ENCODE measurements at places on chromosomes 3 and 15.
A peak's percentile ranks its signal among the peaks of the same experiment; 100 is the strongest.

DNA sequence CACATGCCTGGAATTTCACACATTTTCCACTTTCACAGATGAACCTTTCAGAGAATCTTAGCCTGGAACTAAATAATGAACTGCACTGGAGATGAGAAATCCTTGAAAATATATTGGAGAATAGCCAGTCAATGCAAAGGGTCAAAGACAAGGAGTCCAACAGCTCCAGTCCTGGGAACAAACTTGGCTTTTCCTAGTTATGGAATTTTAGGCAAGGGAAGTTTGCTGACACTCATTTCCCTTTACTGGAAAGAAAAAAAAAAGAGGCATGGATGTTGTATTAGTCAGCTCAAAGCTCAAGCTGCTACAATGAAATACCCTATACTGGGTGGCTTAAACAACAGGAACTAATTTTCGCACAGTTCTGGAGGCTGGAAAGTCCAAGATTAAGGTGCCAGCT is 690.8 kb upstream of the ARPP21 start:
- no peak for DNase-seq

DNA sequence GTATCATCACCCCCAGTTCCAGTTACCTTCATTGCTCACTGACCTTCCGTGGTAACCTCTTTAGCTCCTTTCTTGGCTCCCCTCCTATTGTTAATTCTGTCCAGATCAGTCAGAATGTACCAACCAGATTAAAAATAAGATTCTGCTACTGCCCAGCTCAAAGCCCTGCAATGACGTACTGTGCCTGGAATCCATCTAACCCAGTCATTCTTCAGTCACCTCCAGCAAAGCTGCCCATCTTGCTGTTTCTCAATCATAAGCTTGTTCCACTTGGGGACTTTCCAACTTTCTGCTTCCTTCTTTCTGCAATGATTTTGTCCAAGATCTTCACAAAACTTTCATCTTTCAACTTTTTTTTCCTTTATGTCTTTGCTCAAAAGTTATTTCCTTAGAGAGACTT is 512.0 kb upstream of the ZNF385D start:
- no peak for DNase-seq

GRCh38 chr15:86040356-86041033 is 39.2 kb upstream of the AGBL1 start:
- no peak for DNase-seq

DNA sequence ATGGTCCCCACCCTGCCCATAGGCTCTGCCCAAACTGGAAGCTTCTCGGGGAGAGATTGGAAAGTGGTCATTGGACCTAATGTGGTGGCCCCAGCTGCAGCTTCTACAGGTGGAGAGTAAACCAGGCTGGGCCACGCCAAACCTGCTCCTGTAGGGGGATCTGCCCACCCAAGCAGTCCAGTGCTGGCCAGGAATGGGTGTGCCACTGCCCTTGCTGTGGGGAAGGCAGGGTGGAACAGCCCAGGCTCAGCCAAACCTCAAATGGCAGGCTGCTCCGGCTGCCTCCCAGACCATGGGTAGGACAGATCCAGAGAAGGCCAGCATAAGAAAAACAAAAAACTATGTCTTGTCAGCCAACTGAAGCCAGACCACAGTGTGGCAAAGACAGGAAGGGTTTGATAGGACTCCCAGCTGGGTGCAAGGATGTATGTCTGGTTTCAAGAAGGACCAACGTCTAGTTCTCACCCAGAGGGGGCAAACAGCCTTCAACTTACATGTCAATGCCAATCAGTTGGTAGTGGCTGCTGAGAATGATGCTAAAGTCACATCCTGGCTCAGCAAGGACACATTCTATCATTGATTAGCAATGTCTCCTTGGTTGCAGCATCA is 267.3 kb downstream of the UACA start:
- no peak for DNase-seq

DNA sequence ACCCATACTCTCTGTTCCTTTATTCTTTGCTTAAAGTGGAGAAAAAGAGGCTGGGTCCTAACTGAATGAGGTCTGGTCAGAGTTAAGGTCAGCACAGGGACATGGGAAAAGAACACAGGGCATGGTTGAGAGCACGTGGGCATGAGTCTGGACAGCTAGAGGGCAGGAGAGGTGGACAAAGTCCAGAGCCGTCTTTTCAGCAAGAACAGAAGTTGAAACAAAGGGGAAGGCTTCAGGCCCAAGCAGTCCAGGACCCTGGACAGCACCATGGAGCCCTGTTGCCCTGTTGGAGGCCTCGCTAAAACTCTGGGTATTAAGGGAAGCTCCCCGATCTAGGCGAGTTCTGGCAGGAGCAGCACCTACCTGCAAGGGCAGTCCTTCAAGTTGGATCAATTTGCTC is 50.7 kb downstream of the XYLB start:
- DNase-seq: no peak

- DNase-seq: no peak
Measured at GRCh38 chr3:65623362-65623761, 415.4 kb downstream of the MAGI1 start.

DNA sequence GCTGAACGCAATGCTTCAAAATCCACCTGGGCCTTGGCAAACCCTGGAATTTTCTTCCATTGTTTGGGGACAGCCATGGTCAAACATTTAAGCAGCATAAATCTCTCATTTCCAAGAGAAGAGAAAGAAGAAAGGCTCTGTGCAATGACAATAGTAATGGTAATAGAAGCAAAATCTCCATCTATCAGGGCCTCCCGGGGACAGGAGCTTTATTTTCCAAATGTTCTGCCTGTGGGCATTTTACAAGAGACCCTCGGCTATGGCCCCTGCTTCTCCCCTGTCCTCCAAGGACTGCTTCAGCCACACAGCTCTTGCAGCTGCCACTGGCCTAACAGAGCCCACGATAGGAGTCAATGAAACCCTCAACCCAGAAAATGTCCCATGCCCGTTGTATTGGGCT is 12.7 kb upstream of the FAM240A start:
- no peak for DNase-seq

DNA sequence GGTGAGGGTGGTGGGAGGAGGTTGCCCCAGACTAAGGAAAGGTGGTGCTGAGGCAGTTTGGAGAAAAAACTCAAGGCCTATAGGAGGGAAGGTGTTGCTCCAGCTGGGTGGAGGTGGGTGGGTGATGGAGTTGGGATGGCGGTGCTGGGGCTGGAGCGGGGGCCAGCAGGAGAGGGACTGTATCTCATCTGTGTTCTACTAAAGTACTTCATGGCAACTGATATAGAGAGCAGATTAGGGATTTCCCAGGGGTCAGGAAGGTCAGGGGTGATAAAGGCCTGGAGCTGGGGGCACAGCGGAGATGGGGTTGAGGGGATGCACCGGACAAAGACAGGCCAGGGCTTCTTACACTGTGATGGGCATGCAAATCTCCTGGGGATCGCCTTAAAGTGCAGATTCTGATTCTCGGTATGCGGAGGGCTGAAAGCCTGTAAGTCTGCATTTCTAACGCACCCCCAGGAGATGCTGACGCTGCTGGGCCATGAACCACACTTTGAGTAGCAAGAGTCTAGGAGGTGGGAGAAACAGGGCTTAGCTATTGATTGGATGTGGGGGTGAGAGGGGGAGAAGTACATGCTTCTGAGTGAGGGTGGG is 4.2 kb downstream of the KLHL40 start:
- DNase-seq: no peak

DNA sequence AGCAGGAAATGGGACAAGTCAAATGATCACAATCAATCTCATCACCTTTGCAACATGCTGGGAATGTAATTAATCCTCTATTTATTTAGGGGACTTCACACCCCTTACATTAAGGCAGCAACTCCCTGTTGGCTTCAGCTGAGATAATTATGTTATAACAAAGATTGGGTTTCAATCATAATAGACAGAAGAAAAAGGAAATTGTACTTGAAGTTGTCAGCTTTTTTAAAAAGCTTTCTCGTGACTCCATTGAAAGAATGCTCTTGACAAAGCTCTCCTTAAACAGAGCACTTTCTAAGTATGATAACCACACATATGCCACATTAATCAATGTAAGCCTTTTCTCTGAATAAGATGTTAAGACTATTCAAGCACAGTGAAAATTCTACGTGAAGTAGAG is 65.7 kb downstream of the SHQ1 start:
- DNase-seq: no peak

- no peak for DNase-seq
Measured at GRCh38 chr3:3340526-3340925, 161.0 kb upstream of the CRBN start.

DNA sequence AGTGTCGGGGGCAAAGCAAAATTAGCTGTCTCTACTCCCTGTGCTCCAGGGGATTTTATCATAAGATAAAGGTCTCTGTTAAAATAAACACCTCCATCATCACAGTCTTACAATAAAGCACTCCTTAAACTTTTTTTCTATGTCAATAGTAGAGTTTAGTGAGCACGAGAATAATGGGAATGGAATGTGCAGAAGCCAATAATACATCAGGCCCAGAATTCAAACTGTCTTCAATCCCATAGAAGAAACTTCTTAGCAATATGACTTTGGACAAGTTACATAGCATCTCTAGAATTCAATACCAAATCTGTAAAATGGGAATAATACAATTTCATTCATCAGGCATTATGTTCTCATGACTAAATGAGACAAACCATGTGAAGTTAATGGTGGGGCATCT is 49.0 kb upstream of the EPHA3 start:
- no peak for DNase-seq

GRCh38 chr3:79773291-79773690 is 5.5 kb upstream of the ROBO1 start:
- no peak for DNase-seq

DNA sequence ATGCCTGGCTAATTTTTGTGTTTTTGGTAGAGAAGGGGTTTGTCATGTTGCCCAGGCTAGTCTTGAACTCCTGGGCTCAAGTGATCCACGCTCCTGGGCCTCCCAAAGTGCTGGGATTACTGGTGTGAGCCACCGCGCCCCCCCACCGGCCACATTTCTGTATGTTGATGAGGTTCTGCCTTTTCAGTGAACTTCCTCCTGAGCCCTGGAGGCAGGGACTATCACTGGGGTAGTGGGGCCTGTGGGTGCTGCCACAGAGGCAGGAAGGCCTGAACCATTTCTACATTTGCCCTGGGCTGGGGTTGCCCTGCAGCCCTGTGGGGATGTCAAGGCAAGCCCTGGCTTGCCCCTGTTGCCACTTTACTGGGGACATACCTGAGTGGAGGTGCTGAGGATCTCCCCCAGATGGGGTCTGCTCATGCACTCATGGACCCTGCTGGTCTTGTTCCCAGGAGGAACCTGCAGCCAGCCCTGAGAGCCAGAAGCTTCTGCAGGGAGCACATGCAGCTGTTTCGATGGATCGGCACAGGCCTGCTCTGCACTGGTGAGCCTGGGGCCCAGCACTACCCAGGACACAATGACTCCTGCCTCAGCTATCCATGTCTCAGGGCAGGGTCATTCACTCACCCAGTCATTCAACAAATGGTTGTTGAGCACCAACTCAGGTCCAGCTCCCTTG is 5.7 kb downstream of the SLC28A1 start:
- no peak for DNase-seq

GRCh38 chr3:124512881-124513609 is 217.2 kb upstream of the UMPS start:
- DNase-seq: no peak

- DNase-seq: no peak
Measured at GRCh38 chr15:84731774-84732173, 15.8 kb upstream of the SEC11A start.

DNA sequence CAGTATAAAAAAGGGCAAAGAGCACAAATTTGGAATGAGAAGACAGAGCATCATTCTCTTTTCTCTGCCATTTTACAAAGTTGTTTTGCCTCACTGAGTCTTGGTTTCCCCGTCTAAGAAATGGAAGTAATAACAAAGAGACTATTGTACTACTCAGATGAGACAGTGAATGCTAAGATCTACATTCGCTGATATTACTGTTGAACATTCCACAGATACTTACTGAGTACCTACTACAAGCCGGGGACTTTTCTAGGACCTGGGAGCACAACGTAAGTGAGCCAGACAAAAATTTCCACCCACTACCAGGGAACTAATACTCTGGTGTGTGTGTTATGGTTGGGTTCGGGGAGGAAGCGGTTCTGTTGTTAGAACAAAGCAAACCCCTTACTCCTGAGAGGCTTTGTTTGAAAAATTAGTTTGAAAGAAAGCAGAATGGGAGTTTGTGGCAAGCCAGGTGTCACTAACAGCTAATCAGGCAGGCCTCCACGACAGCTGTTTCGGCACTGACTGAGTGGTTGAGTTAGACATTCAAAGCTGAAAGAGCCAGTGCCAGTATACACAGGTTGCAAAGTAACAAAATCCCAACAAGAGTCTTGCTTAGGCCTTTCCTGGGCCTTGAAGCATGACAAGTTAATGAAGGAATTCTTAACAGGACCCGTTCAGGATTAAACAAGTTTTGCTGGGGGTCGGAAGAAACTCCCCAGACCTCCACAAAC is 458.3 kb downstream of the EDEM1 start:
- DNase-seq: no peak

GRCh38 chr3:195147649-195148080 is 123.3 kb downstream of the XXYLT1 start:
- DNase-seq: peak; percentile 65
